ENCODE measurements at places on chromosomes 11 and 22. TPM values are rescaled to one million over a fixed set of nuclear protein-coding genes. Genes with fewer than 3 reads are reported as not detected.
A peak's percentile ranks its signal among the peaks of the same experiment; 100 is the strongest.

The OR4A16 gene
- not detected for total RNA-seq

The ST13 gene
- 143 TPM for total RNA-seq

The FLRT1 gene
- total RNA-seq, result not detected

The CASP1 gene
- 11.3 TPM for total RNA-seq

The LSP1 gene
- total RNA-seq, result 190 TPM

The GTF2H1 gene
- 14.3 TPM for total RNA-seq

The FAM227A gene
- not detected for total RNA-seq

DNA sequence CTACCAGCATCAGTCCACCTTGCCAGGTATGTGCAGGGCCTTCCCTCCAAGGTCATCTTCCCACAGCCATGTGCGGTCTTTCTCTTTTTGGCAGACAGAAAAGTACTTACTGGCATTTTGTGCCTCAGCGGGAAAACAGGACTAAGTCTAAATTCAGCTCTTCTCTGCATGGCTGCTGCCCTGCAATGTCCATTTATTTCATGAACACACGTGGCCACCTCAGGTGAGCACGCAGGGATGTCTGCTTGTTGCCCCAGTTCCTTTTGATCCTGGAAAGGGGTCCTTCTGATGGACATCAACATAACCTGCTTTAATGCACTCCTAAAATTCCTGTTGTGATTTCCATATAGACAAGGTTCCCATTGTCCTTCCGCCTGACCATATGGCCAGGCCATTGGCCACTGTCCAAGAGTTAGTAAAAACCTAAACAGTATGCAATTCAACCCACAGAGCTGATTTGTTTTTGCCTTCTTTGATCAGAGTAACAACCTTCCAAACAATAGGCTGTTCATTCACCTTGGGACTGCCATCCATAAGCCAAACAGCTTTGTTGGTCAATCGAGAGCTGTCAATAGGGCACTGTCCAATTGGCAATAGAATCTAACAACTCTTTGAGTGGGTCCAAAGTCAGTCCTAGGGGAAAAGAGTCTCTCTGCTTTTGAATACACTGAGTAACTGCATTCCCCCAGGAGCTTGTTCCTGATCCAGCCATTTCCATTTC, 5.9 kb downstream of the TREH start:
- DNase-seq, result no peak

- DNase-seq, result no peak
Measured at GRCh38 chr22:21659864-21660525, 5.8 kb upstream of the PPIL2 start.

- no peak for DNase-seq
Measured at GRCh38 chr11:126054408-126054807, 8.3 kb downstream of the CDON start.

- DNase-seq, result no peak
Measured at GRCh38 chr11:83801799-83802198, 515.6 kb upstream of the CCDC90B start.

DNA sequence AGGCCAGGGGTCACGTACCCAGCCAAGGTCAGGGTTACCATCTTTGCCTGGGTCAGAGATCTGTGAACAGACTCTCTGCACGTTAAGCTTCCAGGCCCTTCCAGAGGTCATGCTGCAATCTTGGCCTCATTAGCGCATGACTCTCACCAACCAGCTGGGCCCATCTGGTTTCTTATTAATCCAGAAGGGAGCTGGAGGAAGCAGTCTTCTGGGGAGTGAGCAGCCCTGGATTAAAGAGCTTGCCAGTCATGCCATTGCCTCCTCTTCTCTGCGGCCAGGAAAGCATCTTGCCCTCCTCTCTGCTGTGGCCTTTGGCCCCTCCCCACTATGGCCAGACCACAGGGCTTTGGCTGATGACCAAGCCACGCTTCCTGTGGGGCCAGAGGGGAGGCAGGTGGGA, 57.4 kb downstream of the CHST1 start:
- no peak for DNase-seq

DNA sequence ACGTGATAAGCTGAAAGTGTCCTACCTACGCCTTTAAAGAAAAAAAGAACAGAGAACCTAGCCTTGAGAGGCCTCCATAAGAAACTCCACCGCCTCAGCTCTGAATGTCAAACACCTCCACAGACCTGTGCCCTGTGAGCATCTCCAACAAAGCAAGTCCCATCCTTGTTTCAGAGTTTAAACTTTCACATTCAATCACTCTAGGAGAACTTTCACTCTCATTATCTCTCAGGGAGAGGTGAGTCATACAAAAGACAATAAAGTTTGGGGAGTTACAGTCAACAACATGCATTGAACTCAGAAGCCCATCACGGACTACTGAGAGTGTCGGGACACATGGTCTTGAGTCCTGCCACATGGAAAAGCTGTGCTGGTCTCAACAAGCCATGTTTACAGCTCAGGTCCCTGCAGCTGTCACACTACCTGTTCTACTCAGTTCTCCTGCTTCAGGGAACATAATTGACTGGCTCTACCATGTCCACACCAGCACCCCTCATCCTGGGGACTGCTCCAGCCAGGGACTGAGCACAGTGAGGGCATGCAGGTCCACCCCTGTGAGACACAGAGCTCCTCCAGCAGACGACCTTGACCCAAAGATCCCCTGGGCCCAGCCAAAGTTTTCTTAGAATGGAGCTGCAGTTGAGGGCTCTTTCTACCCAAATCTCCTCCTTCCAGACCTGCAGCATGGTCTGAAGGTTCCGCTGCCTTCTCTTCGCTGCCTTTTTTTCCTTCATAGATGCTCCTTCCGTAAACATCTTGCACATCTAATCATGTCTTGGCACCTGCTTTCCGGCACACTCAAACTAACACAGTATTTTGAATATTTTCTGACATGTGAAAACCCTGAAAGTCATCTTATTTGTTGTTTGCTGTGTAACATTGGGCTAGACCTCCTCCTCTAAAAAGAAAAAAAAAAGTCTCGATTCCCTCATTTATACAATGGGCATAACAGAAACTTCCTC, 114.9 kb downstream of the ETS1 start:
- DNase-seq, result peak; percentile 50

- no peak for DNase-seq
Measured at GRCh38 chr11:125235071-125235471, 70.5 kb downstream of the PKNOX2 start.

DNA sequence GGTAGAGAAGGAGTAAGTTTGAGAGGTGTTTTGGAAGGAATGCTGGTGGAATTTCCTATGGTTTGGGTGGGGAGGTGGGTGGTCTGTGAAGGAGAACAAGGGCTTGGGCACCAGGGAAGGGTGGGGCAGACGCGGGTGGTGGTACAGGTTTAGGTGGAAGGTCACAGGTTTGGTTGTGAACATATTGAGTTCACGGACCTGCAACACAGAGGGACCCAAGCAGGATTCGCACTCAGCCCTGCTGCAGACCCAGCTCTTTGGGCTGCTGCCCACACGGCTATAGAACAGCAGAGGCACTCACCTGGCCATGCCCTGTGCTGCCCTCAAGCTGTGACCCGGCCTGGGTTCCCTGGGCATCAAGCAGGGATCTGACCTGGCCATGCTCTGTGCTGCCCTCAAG, 33.5 kb upstream of the EMID1 start:
- DNase-seq, result no peak

- no peak for DNase-seq
Measured at GRCh38 chr22:25165785-25166184, 33.9 kb upstream of the CRYBB3 start.

GRCh38 chr11:129323896-129324502, 51.6 kb upstream of the BARX2 start:
- DNase-seq, result no peak

DNA sequence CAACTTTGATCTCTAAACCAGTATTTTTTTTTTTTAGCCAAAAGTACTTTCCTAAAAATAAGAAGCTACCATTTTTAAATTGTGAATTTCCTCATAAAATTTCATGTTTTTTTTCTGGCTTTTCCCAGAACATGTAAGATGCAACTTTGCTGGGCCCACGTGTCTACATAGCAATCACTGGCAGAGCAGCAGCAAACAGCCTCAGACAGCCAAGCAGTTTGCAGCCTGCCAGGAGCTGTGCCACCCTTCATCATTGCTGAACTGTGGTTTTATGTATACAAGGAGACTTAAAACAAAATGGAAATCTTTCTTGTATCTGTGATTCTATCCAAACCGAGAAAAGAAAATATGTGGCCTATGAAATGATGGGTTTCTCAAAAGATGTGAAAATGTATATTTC, 110.2 kb downstream of the GRIA4 start:
- no peak for DNase-seq

GRCh38 chr11:19995145-19995544, 165.1 kb downstream of the DBX1 start:
- DNase-seq, result no peak

DNA sequence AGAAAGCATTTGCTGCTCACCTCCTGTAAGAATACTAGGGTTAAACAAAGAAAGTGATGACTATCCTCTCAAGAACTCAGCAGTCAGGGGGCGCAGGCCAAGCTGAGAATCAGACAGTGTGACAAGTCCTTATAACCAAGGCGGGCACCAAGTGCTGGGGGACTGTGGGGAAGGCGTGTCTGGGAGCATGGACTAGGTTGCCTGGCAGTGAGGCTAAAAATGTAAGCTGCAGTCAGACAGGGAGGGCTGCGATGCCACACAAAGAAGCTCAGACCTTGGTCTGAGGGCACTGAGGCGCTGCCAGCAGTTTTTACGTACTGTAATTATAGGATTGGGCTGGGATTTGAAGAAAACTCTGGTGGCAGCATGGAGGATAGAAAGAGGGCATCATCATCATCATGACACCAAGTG, 73.7 kb downstream of the FLI1 start:
- no peak for DNase-seq

- no peak for DNase-seq
Measured at GRCh38 chr11:16034074-16034473, 322.3 kb downstream of the SOX6 start.

DNA sequence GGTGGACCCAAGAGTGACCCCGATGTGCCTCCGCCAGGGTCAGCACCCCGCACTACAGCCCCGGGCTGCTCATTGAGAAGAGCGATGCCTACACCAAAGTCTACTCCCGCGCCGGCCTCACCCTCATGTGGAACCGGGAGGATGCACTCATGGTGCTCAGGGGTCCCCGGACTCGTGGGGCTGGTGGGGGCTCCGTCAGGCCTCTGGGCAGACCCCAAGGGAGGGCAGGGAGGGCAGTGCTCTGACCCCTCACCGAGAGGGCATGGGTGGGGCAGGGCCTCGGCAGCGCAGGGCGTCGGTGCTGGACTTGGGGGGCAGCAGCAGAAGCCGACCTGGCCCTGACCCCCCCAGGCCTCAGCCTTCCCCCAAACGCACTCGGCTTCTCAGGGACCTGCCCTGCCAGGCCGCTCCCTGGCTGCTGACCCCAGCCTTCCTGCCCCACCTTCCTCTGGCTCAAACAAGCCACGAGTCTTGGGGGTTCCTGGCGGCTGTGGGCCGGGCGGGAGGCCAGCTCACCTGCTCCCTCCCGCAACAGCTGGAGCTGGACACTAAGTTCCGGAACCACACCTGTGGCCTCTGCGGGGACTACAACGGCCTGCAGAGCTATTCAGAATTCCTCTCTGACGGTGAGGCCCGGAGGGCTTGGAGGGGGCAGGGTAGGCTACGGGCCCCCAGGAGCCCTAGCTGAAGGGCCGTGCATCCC, 2.9 kb downstream of the MUC2 start:
- DNase-seq, result no peak

DNA sequence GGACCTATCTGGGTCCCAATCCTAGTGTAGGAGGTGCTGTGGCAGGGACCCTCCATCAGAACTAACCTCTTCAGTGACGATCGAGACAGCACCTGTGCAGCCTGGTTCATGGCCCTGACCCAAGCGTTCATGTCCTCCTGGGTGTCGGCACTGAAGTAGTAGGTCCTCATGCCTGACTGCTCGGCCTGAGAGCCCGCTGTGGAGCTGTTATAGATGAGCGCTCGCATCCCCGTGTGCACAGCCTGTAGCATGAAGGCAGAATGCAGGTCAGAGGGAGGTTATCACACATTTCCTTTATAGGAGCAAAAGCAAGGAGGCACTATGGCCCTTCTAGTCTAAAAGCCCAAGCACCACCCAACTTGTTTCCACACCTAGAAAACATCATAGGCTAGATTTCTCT, 103.0 kb downstream of the C11orf58 start:
- DNase-seq, result no peak

GRCh38 chr22:26050079-26050478, 119.2 kb upstream of the SEZ6L start:
- DNase-seq, result no peak
